ENCODE measurements at places on chromosomes 4 and X.

DNA sequence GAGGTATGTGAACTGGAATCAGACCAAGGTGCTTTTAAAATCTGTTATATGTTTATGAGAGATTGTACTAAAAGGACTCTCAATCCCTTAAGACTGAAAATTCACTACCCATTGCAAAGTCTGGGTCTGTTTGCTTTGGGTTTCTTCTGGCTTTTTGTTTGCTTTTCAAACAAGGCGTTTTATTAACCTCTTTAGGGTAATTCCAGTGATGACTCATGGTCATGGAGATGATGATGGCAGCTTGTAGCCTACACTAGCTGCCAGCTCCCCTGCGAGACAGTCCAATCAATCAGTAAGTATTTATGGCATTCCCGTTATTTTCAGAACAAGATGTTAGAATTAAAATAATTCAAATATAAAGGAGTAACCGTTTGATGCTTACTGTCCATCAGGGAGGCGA lies 643.8 kb upstream of the FTHL17 start:
- DNase-seq, result no peak

- DNase-seq, result no peak
Measured at GRCh38 chr4:38392223-38392855, 271.7 kb upstream of the KLF3 start.

DNA sequence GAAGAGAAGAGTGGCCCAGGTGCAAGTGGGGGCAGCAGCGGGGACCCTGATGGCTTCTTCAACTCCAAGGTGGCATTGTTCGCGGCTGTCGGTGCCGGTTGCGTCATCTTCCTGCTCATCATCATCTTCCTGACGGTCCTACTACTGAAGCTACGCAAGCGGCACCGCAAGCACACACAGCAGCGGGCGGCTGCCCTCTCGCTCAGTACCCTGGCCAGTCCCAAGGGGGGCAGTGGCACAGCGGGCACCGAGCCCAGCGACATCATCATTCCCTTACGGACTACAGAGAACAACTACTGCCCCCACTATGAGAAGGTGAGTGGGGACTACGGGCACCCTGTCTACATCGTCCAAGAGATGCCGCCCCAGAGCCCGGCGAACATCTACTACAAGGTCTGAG lies 11.4 kb downstream of the EFNB1 start:
- no peak for DNase-seq

DNA sequence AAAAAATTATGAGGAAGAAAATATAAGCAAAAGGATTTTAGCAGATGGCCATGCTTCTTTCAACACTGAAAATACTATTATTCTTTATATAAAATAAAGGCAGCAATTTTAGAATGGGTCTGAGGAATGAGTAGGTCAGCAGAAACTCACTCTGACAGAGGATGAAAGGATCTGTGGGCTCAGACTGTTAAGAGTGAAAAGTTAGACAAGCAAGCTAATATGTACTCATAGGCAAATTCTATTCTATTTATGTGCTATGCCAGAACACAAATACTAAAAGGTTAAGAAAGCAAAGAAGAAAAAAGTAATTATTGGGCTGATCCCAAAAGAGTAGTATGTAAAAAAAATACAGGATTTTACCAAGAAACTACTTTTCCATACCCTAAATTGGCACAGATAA lies 13.9 kb downstream of the LCORL start:
- no peak for DNase-seq

GRCh38 chrX:16979226-16979625 lies 32.8 kb downstream of the REPS2 start:
- no peak for DNase-seq

DNA sequence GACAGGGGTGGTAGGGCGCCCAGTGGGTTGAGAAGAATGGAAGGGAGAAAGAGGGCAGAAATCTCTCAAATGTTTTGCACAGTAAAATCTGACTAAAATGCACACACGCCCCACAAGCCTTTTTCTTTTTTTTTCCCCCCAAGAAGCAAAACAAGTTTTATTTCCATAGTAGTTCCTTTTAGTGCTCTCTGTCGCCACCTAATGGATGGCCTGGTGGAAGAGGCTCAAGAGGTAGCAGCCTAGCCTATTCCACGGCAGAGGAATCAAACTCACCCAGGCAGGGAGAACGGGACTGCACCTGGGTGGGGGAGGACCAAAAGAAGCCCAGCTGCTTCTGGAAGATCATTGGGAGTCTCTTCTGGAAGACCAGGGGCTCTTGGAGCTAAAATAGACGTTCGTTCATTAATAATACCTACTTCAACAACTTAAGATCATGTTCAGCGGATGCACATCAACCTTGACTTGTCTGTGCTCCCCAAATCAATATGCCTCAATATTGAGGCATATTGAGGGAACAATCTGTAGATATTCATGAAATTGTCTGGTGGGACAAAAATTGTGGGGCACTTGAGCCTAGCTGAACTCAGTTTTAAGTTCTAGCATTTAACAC lies 31.6 kb upstream of the IRAK1 start:
- DNase-seq, result no peak

DNA sequence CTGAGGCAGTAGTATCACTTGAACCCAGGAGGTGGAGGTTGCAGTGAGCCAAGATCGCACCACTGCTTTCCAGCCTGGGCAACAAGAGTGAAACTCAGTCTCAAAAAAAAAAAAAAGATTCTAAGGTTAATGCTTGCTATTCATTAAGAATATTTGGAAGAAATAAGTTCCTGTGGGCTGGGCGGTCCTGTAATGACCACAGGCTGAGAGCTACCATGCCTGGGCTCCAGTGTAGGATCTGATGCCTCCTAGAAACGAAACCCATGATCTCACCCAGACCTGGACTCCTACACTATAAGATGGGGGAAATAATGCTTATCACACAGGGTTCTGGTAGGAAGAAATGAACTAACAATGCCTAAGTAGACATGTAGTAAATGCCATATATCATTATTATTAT lies 17.8 kb downstream of the TMEM192 start:
- no peak for DNase-seq

Measured in HS-27A (cell line).